ENCODE measurements at places on chromosomes 1 and 21. TPM values are rescaled to one million over a fixed set of nuclear protein-coding genes. Genes with fewer than 3 reads are reported as not detected.

The SPTA1 gene
- total RNA-seq: not detected

The FHAD1 gene
- total RNA-seq: 0.19 TPM

The C8A gene
- not detected for total RNA-seq

The AADACL3 gene
- total RNA-seq: not detected

The PPP1R12B gene
- total RNA-seq: 22.9 TPM

The BTBD19 gene
- 11.2 TPM for total RNA-seq

The ADAMTS4 gene
- 0.70 TPM for total RNA-seq

The CDK18 gene
- 2.6 TPM for total RNA-seq

The CSMD2 gene
- not detected for total RNA-seq

The TLR5 gene
- 6.2 TPM for total RNA-seq

The SLC35E2B gene
- 76.7 TPM for total RNA-seq

The SMIM11 gene
- 15.5 TPM for total RNA-seq
